ENCODE measurements at places on chromosomes 3 and 15.

DNA sequence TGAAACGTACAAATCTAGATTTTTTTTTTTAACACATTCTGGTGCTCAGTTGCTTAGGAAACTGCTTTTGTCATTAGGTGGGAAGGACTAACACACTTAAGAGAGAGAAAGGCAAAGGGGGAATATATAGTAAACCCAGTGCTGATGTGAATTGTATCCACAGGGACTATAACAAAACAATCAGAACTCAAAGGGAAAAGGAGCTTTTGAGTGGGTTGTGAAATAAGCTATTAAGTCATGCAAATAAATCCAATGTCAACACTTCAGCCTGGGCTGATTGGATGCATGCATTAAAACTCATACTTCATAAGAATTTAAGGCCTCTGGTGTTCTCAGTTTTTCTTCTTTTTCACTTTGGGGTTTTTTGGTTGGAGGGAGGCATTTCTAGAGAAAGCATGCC is 628.9 kb downstream of the FHIT start:
- no peak for DNase-seq

GRCh38 chr15:99092554-99093172 is 12.2 kb upstream of the SYNM start:
- no peak for DNase-seq

- DNase-seq: no peak
Measured at GRCh38 chr3:158355623-158356588, 215.1 kb upstream of the MLF1 start.

GRCh38 chr3:152305075-152305474 is 36.3 kb downstream of the MBNL1 start:
- DNase-seq: no peak

GRCh38 chr15:67031331-67031730 is 34.1 kb upstream of the SMAD3 start:
- DNase-seq: no peak

- no peak for DNase-seq
Measured at GRCh38 chr15:86213888-86214287, 134.2 kb downstream of the AGBL1 start.

- DNase-seq: no peak
Measured at GRCh38 chr15:76341366-76342057, 4.9 kb downstream of the ISL2 start.

GRCh38 chr15:101637516-101637915 is 14.7 kb downstream of the TM2D3 start:
- DNase-seq: no peak

Measured in T follicular helper cell (primary cell).